Panc1 (cell line): ENCODE measurements at places on chromosomes 6 and 20. TPM values are rescaled to one million over a fixed set of nuclear protein-coding genes. Genes with fewer than 3 reads are reported as not detected.

DNA sequence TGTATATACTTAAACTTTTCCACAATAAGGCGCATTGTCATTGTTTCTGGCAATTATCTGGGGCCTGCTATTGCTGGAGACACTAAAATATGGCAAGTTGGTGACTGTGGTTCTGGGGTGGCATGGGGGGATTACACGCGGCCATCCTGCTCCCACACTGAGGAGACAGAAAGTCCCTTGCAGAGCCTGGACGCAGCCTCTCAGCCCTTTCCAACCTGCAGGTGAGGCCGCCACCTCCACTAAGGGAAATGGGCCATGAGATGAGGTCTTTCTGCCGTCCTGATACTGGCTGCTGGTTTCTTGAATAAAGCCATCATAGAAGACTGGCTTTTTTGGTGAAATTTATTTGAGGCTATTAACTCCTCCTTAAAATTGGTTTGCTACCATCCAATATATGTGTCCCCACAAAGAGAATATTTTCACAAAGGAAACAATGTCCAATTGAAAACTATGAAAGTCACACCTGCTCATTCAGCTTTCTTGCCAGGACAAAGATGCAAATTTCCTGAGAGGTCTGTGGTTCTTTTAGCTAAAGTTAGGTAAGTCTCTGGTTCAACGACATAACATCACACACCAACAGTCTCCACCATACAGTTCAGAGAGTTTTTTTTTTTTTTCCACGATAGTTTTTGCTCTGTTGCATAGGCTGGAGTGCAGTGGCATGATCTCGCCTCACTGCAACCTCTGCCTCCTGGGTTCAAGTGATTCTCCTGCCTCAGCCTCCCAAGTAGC, 13.0 kb downstream of the TXNDC5 start:
- DNase-seq = no peak

DNA sequence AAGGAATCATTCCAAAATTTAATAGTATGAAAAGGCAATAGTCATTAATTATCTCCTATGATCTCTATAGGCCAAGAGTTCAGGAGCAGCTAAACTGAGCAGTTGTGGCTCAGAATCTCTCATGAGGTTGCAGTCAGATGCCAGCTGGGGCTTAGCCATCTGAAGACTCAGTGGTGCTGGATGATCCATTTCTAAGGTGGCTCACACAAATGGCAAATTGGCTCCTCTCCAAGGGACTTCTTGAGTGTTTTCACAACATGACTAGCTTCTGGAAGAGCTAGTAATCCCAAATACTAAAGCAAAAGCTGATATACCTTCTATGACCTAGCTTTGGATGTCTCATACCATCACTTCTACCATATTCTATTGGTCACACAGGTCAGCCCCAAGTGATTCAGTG, 104.2 kb downstream of the HAO1 start:
- DNase-seq = no peak

GRCh38 chr6:158815379-158815724, 3.8 kb downstream of the EZR start:
- DNase-seq = no peak

GRCh38 chr20:48210111-48211027, 425.1 kb upstream of the SULF2 start:
- no peak for DNase-seq

DNA sequence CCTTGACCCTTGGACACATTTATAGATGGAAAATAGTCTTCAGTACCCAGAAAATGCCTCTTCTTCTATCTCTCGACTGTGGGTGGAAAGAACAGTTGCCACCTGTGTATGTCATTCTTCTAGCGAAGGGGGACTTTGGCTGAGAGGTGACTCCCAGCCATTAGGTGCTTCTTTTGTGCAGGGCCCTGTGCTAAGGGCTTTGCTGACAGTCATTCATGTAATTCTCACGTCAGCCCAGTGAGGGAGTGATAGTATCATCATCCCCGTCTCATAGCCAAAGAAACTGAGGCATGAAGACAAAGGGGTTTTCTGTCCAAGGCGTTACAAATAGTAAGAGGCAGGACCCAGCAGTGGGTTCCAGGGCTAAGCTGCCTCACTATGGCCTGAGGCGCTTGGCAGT, 160.8 kb downstream of the SCML4 start:
- DNase-seq = no peak

FKBP1A gene
- total RNA-seq = 695 TPM

AVP gene
- not detected for total RNA-seq

LY6G6C gene
- total RNA-seq = 0.23 TPM

DNA sequence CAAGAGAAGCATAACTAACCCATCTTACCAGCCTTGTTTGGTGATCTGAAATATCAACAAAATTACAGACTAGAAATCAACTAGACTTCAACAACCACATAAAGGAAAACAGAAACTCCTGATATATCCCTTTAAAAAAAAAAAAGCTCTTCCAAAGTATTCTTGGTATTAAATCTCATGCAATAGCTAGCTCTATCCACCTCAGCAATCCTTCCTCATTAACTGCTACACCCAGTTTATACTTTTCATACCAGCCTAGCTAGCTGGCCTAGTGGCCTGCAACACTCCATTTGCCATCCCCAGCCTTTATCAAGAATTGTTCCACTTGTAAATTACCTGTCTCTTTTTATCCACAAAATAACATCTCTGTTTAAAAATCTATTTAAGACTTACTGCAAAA, 69.0 kb downstream of the BACH2 start:
- DNase-seq = no peak

GRCh38 chr20:20887593-20888265, 175.3 kb upstream of the RALGAPA2 start:
- DNase-seq = no peak

GRCh38 chr6:105781248-105781647, 304.9 kb upstream of the PRDM1 start:
- no peak for DNase-seq

DNA sequence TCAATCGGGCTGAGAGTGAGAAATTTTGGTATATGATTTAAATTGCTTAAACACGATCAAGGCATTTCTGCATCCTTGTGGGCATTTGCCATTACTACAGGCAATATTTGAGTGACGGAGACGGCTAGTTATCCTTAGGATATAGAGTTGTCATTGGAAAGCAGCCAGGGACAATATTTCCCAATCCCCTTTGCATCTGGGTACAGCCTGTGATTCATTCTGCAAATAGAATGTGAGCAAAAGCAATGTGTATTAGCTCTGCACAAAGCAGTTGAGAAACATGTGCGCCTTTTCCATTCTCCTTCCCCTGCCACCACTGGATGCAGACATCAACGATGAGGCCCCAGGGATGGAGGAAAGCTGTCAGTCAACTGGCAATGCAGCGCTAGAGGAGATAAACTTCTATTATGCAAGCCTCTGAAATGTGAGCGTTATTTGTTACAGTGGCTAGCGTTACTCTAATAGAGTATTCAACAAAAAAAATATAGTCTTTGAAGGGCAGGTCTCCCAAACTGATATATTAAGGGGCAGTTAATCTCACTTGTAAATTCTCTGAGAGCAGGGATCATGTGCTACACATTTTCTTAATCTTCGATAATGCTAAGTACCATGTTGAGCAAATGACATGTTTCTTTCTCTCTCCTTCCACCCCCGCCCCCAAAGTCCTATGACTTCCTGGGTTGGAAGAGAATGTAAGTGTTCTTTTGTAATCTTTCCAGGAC, 37.1 kb upstream of the NCOA3 start:
- DNase-seq = peak; percentile 98

DNA sequence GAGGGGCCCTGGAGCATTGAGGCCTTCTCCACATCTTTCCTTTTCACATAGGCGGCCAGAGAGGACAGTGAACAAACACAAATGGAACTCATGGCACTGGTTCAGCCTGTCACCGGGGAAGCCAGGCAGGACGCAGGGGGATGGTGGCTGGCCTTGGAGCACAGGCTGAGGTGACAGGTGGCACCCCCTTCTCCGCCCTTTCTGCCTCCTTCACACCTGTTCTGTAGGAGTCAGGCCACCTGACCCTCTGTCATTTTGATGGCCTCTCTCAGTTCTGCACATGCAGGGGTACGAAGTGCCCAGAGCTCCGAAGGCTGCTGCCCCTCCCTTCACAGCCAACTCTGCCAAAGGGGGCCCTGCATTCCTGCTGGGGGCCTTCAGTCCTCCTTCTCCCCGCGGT, 60.8 kb downstream of the CD40 start:
- no peak for DNase-seq

GRCh38 chr20:2210646-2211552, 84.9 kb upstream of the TGM3 start:
- DNase-seq = no peak

DNA sequence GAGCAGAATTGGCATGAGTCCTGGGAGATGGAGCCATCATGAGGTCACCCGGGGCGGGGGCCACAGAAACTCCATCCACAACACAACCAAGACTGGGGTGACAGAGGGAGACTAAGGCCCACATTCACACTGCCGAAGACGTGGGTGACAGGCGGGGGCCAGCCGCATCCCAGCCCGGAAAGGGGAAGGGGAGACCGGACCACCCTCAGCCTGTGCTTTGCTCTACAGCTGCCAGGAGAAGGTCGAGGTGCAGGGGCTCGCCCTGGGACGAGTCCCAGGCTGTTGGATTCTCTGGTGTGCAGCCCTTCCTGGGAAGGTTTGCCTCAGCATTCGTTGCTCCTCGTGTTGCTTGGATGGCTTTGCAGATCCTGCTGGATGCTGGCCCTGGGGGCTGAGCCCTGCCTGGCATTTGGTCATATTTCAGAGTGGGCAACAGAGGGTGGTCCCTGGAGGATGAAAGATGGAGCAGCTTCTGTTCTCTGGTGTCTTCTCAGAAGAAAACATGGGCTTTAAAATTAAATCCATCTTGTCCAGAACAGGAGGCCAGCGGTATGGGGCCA, 328.9 kb downstream of the TAF4 start:
- no peak for DNase-seq

DNA sequence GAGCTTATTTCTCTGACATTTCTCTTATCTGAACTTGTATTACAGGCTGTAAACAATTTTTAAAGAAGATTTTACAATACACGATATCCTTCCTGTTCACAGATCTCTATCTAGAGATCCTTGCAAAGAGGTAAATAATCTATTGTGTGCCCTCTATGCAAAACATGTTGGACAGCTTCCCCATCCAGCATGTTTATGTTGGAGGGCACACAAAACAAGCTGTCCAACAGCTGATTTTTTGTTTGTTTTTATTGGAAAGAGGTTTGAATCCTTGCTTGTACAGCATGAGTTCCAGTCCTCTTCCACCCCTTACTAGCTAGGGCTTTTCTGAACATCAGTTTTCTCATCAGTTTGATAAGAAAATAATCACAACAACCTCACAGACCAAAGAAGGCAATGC, 62.3 kb upstream of the SYNDIG1 start:
- no peak for DNase-seq

GRCh38 chr6:113381959-113382358, 475.2 kb upstream of the MARCKS start:
- no peak for DNase-seq

DNA sequence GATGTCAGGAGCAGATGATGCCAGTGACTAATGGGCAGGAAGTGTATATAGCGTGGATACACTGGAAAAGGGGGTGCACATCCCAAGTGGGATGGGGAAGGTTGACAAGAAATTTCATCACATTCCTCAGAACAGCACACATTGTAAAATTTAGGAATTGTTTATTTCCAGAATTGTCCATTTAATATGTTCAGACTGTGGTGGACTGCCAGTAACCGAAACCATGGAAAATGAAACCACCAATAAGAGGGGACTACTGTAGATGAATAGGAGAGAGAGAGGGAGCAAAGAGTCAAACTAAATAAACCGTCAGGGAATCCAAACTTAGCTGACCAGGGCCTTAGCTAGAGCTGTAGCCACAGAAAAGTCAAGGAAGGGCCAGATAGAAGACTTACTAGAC, 164.4 kb upstream of the PRDM1 start:
- no peak for DNase-seq

- no peak for DNase-seq
Observed at GRCh38 chr20:21714297-21715192, 9.1 kb downstream of the PAX1 start.

DNA sequence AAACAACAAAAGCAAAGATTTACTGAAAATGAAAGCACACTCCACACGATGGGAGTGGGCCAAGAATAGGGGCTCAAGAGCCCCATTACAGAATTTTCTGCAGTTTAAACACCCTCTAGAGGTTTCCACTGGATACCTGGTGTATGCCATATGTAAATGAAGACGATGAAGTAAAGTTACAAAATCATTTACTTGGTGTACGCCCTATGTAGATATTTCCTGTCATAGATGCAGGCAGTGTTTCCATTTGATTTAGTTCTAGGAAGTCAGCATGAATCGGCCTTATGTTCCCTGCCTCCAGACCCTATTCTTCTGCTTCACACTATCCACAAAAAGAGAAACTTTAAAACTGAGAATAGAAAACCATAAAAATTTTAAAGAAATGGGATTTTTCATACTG, 404.4 kb upstream of the GJE1 start:
- DNase-seq = no peak

BPIFB4 gene
- not detected for total RNA-seq

DNA sequence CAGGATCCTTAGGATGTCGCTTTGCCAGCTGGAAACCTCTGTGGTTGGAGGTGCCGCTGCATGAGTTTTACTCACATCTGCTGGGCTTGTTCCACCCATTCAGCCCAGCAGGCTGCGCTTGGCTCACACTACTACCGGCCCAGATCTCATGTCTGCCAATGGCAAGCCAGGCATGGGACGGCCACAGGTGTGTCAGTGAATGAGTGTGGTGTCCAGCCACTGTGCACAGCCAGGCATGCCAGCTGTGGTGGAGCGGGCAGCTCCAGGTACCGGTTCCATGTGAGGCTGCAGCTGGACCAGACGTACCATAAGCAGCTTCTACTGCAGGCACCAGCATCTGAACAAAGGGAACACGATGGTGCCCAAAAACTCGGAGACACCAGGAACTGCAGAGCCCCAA, 33.1 kb upstream of the ASF1A start:
- DNase-seq = no peak

LGSN gene
- total RNA-seq = not detected

DNA sequence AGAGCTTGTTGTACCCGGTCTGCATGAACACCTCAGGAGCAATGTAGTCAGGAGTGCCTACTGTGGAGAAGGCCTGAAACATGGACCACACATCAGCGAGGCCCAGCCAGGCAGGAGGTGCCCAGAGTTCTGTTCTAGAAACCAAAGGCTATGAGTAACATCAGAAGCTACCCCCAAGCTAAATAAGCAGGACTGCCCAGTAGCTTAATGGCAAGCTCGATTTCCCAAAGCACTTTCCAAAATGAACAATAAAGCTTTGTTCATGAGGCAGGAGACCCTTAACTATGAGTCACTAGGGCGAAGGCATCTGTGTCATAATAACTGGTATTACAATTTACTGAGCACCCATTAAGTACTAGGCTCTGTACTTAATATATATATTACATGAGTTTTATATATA, 47.4 kb downstream of the STK38 start:
- no peak for DNase-seq

SMIM13 gene
- 17.6 TPM for total RNA-seq

DNA sequence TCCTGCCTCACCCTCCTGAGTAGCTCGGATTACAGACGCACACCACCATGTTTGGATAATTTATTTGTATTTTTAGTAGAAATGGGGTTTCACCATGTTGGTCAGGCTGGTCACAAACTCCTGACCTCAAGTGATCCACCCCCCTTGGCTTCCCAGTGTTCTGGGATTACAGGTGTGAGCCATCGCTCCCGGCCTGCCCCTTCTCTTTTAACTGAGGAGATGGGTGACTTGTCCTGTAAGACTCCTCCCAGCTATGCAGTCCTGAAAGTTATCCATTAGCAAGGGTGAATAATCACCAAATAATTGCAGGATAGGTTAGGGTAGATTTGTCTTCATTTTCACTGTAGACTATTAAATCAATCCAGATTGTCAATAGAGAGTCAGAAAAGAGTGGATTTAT, 40.5 kb upstream of the JARID2 start:
- DNase-seq = no peak

PXDC1 gene
- 36.2 TPM for total RNA-seq

- no peak for DNase-seq
Observed at GRCh38 chr6:36277946-36278470, 8.1 kb downstream of the PNPLA1 start.
